Suppressor macrophage treated with lipopolysaccharide for 1 hour (primary cell): ENCODE measurements at places on chromosomes 6 and 20.
A peak's percentile ranks its signal among the peaks of the same experiment; 100 is the strongest.

DNA sequence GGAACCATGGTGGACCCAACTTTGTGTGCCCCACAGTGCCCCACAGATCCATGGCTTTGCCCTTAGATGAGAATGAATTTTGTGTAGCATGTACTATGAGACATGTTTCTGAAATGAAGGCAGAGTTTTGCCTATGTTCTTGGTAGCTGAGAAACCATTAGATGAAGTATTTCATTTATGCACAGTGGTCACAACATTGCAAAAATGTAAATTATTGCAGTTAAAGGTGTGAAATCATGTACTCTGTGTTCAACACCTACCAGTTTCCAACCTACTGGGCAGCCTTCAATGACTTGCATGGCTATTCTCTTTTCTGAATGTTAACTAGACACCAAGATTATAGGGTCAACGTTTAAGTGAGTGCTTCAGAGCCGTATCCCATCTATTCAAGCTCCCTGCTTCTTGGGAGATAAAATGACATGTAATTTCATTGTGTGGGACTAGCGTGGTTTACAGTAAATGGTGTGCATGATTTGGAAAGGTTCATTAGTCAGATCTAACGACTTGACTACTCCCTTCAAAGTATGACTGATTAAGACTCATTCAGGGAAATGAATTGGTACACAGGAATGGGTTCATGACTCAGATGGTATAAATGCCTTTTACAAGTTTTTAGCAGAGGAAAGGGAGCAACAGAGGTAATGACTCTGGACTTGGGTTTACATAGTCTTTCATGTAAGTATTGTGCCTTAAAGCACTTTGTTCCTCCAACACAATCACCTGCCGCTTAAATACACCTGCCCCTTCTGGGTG is 106.1 kb upstream of the AKIRIN2 start:
- DNase-seq = no peak

DNA sequence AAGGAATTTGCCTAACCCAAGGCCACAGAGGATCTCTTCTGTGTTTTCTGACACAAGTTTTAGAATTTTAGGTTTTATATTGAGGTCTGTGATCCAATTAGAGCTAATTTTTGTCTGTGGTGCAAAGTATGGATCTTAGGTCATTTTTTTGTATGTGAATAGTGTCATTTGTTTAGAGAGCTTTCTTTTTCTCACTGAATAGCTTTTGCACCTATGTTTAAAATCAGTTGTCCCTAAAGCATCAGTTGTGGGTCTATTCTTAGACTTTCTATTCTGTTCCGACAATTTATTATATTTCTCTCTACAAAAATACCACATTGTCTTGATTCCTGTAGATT is 341 bp upstream of the MCM9 start:
- no peak for DNase-seq

- DNase-seq = no peak
These were observed 8.3 kb downstream of the TBC1D7 start for GRCh38 chr6:13319891-13320564.

- no peak for DNase-seq
These were observed 527.5 kb upstream of the ID4 start for GRCh38 chr6:19309661-19310060.

DNA sequence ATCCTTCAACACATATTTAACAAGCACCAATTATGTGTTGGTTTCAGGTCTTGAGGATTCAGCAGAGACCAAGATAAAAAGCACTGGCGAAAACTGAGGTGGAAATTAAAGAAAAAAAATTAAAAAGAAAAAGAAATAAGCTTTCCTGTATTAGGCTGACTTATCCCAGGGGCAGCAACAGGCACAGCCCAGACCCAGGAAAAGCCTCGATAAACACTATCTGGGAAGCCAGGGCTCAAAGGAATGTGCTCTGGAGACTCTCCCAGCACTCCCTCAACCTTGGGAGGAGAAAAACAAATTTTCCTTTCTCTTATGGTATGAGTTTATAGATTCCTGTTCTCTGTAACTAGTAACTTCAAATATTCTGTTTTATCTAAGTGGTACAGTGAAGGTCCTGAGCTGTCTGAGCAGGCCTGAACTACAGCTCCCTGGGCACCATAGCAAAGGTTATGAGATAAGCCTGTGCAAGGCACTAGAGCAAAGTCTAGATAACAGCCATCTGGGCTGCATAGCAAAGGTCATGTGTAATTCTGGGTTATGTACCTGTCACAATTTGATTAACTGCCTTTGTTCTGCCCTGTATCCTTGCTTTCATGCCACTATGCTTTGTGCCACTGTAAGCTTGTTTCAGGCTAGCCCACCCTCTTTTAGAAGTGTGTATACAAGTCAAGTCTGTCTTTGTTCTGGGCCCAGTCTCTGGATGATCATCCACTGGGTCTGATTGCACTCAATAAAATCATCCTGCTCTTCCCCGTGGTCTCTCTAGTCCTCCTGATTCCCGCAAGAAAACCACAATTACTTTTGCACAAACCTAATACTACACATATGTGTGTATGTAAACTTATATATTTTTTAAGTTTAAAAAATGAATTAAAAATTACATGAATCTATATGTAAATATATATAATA is 54.0 kb downstream of the IL22RA2 start:
- no peak for DNase-seq

- DNase-seq = no peak
These were observed 125.0 kb upstream of the LGSN start for GRCh38 chr6:63444768-63445167.

DNA sequence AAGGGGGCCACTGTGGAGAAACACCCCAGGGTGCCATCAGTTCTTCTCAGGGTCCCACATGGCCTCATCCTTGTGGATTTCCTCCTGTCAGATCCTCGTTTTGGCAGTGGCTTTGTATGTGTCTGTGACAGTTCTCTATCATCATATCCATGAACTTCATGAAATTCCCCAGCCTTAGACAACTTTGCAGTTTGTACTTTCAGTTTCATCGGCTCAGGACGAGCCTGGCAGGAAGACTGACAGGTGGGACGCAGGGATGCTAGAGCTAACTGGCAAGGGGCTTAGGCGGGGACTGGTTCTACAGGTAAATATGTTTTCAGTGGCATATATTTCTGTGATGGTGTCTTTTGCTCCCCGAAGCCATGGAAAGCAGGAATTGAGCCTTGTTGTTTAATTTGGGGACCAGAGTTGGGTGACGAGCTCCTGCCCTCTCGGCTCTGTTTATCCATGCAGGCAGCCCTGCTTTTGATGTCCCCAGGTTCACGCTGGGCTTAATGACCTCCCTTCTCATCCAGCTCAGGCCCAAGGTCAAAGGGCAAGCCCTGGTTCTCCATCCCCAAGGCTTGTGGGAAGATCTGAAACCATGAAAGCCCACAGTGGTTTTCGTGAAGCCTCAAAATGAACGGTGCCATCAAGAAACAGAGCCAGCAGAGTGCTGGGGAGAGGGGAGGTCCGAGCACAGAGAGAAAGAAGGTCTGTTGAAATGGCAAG is 11.2 kb downstream of the SDCBP2 start:
- DNase-seq = no peak

GRCh38 chr6:126941751-126942150 is 176.7 kb upstream of the RSPO3 start:
- DNase-seq = no peak

DNA sequence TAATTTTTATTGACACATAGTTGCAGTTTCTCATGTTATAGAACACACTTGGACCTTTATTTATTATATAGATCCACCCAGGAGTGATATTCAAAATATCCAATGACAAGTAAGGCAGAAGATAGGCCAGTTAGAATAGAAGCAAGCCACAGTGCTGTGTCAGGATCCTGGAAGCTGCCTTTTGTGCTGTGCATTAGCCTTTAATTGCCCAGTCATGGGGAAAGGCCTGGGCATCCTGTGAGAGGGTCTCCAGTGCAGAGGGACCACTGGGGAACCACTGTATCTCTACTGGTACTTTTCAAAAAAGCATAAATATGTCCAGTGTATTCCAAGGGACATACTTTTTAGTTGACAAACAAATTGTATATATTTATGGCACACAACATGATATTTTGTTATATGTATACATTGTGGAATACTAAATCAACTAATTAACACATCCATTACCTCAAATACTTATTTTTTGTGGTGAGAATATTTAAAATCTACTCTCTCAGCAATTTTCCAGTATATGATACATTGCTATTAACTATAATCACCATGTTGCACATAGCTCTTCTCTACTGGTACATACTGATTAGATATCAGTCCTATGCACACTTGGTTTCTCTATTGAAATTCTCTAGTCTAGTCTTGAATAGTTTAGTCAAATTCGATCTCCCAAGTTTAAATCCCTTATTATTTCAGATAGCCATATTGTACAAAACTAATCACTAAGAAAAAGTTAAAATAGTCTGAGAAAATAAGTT is 59.5 kb downstream of the CDC40 start:
- no peak for DNase-seq

DNA sequence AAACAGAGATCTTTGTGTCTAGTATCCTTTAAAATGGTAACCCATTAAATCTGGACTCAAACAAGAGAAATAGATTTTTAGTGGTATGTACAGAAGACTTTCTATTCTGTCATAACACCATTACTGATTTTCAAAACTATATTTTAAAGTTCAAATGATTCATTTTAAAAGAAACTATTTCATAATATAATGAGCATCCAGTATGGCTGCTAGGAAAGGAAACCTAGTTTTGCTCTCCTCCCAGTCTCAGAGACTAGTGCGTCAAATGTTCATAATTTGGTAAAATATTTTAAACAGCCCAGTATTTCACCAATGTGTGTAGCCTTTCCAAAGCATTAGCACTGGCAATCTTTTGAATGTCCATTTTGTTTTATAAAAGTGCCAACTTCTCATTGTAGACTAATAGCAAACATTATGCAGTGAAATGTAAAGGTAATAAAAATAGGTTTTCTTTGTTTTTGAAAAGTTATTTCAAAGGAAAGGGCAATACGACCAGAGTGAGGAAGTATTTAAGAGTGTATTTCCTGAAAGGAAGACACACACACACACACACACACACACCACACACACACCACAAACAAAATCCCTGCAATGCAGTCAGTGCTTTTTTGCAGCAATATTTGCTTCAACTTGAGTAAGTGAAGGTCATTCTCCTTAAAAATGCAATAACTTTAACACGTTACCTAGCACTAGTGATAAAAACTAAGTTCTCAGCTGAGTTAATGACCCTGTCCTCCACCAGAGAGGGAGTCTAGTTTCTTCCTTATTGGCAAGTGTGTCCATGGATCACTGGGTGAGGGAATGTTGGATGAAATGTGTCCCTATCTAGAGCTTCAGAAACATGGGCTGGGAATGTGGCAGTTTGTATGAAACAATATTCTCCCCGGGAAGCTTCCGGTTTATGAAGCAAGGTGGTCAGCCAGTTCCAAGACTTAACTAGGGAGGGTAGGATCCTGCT is 4.6 kb downstream of the PPP1R3G start:
- DNase-seq = peak; percentile 51

DNA sequence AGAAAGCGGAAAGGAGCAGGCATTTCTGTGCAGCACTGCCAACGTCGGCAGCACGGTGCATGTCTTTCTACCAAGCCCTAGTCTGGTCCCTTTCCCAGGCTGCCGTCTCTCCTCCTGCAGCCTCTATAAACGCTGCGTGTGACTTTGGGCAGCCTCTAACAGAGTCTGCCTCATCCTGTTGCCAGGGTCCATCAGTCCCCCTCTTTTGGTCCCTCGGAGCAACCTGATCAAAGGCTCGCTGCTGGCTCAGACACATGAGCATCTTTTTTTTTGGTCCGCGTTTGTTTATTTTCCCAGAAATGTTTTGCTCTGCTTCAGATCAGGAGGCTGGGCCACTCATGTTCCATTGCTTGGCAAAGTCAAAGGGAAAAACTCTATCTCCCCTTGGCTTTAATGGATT is 166.8 kb upstream of the CST7 start:
- DNase-seq = no peak

DNA sequence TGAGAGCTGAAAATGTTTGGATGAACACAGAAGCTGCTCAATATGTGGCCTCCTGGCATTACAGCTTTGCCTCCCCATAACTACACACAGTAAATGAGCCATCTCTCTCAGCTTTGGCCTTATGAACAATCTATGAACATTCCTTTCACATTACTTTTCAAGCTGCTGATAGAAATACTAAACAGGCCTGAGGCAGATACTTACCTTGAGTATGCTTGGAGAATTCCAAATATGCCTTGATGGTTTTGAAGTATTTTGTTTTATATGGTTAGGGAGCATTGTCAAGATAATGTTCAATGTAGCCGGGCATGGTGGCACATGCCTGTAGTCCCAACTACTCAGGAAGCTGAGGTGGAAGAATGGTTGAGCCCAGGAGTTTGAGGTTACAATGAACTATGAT is 104.5 kb downstream of the CD24 start:
- no peak for DNase-seq

DNA sequence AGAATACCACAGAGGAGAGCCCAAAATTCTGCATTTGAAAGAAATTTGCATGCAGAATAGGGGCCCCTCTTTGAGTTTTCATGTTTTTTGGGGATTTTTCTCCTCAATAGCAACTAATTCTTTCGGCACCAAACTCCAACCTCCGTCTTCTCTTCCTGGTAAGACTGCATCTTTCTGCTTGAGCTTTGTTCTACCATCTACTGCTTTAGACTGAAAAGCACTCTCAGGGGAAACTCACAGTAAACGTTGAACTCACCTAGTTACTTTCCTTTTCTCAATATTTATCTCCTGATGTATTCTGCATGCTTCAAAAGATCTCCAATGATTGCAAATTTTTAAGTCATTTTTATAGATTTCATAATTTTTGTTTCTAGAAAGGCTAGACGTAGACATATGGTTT is 36.9 kb upstream of the HLA-DQB1 start:
- no peak for DNase-seq

DNA sequence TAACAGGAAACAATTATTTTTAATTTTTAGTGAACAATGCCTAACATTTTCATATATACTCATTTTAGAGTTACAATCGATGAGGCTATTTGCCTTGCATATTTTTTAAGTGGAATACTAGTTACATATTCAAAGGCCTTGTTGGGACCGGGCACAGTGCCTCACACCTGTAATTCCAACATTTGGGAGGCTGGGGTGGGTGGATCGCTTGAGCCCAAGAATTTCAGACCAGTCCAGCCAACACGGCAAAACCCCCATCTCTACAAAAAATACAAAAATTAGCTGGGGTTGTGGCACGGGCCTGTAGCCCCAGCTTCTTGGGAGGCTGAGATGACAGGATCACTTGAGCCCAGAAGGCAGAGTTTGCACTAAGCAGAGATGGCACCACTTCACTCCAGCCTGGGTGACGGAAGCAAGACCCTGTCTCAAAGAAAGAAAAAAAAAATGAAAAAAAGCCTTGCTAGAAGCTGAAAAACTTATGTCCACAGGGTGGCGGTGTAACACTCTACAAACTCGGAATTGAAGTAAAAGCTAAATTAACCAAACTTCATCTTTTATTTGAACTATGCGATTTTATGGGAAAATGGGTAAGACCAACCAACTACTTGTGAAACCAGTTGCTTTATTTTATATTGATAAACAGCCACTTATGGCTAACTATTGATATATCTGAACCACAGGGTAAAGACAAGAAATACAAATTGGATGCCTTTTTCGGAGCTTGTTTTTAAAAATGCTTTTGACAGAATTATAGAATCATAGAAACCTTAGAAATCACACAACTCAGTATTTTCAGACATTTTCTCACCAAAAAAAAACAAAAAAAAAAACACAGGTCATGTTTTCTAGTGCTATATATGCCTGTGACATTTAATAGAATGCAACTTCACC is 24.1 kb upstream of the ROS1 start:
- peak; percentile 78 for DNase-seq

- DNase-seq = no peak
These were observed 141.2 kb downstream of the PDE7B start for GRCh38 chr6:135992739-135993138.
